ENCODE measurements at places on chromosomes 6 and 20.

GRCh38 chr6:107217248-107217647 is 101.9 kb upstream of the BEND3 start:
- DNase-seq: no peak

DNA sequence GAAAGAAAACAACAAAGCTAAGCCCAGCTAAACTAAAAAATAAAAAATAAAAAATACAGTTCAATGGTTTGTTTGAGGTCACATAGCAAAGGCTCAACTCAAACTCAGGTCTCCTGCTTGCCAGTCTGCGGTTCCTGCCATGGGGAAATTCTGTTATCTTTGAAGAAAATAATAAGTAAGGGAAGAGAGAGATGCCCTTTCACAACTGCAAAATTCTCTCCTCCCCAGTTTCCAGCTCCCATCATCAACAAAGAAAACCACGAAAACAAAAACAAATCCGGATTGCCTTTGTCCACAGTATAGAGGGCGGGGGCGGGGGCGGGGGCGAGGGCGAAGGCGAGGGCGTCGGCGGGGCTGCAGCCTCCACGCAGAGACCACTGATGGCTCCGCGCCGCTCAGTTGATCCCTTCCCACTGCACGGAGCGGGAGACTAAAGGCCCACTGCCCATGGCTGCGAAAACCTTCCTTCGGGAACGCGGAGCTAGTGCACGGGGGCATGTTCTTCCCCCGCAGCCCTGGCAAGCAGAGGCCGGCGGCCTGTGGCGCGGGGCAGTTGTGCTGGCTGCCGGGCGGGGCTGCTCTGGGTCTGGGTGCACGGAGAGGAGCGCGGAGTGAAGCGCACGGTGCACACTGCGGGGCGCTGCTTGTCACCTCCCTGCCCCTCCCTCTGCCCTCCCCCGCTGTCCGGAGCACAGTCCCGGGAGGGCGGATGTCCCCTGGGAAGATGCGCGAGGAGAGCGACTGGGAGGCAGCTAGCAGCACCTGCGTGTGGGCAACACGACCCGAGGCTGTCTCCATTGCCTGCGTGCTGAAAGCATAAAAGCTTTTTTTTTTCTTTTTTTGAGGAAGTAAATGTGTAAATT is 54.1 kb upstream of the TPD52L1 start:
- peak; percentile 52 for DNase-seq

DNA sequence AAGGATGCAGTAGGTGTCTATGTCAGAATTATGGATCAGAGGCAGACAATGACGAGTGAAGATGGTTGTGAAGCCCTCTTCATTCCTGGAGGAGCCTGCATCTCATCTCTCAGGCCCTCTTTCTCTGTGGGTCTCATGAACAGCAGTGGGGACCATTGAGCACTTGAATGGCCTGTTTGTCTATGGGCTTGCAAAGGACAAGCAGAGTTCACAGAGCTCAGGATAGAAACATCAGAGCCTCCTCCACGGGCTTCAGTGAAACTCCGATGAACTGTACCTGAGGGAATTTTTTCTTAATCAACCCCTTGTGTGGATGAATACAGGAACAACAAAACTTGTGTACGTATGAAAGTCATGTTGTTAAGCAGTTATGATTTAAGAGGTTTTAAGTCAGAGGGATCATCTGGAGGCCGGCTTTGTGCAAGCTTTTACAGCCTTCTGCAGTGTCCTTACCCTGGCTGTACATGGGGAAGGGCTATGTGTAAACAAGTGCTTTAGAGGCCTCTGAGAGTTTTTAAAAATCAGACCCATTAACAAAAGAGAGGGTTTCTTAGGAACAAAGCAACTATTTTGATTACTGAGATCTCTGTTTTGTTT is 29.7 kb upstream of the PI16 start:
- no peak for DNase-seq

GRCh38 chr20:43189554-43190331 is at the start of gene PTPRT:
PTPRT (minus strand) TSS chr20:43189906; CDS start chr20:43189733, 173 bp downstream.
- no peak for DNase-seq

- peak; percentile 100 for DNase-seq
Observed at GRCh38 chr6:162964488-162965140, 236.8 kb downstream of the PACRG start.

DNA sequence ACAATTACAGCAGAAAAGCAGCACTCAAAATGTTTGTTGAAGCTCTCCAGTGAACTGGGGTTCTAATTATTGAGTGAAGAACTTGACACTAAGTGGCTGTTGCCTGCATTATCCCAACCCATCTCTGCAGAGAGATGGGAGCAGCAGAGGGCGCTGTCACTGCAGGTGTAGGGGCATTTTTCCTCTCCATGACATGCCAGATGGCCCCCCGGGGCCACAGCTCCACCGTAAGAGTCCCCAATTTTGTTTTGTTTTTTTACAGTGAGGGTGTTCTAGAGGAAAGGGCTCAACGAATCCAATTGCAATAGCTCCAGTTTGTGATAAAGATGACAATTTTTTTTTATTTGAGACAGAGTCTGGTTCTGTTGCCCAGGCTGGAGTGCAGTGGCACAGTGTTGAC is 1.9 kb upstream of the FUCA2 start:
- no peak for DNase-seq

DNA sequence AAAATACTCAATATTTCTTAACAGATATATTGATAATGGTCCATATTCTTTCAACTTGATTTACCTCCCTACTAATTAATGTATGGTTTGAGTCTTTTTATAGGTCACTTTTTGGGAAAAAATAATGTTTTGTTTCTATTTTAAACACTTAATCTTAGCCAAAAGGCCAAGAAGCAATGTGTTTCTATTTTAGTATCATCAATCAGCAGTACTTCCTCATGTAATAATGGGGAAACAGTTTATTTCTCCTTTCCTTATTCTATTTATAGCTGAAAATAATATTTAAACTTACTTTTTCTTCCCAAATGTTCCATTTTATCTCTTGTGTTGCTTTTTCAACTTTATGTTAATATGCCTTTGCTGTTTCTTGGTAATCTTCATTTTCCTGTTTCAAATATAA is 295.1 kb downstream of the ALDH8A1 start:
- no peak for DNase-seq

DNA sequence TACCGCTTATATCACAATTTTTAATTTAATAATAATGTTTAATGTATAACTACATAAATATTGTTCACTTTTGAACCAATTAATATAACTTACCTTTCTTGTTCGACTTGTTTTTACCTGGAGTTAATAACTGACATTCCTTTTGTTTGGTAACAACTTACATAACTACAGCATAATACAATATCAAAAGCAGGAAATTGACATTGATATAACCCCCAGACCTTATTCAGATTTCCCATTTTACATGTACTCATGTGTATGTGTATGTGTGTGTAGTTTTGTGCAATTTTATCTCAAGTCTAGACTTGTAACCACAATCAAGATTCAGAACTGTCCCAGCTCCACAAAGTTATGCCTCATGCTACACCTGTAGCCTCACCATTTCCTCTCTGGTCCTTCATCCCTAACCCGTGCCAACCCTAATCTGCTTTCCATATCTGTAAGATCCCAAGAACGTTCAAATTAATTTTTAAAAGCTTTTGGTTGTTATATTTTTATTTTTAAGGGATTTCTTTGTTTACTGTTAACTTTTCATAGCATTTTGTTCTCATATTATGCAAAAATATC is 190.6 kb downstream of the MANEA start:
- no peak for DNase-seq

- peak; percentile 99 for DNase-seq
Observed at GRCh38 chr6:142802124-142802523, 142.9 kb downstream of the HIVEP2 start.

DNA sequence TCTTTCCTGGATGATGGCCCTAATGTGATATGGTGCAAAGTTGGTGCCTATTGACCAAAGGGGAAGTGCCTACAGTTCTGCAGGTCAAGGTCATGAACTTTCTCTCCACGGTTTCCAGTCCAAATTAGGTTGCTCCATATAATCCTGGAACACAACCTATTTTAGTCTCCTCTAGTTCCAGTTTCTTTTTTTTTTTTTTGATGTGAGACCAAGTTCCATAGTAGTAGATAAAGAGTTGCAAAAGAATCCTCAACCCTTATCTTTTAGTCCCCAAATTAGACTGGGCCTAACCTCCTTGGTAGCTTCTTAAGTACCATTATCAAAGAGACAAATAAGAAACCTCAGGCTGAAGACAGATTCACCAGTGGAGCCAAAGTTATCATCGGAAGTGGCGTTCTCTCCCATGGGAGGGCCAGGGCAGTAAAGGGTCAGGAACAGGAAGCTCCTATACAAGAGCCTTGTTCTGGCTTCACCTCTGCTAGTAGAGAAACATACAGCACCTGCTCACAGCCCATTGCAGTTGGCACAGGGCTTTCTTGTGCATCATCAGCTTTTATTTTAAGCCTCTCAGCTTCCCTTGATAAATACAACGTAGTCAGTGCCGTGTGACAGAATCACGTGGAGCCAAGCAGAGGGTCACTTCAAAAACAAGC is 132.2 kb upstream of the RREB1 start:
- no peak for DNase-seq

GRCh38 chr20:41370176-41370575 is 3.6 kb upstream of the EMILIN3 start:
- DNase-seq: no peak

- DNase-seq: no peak
Observed at GRCh38 chr6:104521176-104521575, 338.5 kb downstream of the HACE1 start.

- DNase-seq: peak; percentile 57
Observed at GRCh38 chr6:11711003-11711983, 67.3 kb downstream of the ADTRP start.

DNA sequence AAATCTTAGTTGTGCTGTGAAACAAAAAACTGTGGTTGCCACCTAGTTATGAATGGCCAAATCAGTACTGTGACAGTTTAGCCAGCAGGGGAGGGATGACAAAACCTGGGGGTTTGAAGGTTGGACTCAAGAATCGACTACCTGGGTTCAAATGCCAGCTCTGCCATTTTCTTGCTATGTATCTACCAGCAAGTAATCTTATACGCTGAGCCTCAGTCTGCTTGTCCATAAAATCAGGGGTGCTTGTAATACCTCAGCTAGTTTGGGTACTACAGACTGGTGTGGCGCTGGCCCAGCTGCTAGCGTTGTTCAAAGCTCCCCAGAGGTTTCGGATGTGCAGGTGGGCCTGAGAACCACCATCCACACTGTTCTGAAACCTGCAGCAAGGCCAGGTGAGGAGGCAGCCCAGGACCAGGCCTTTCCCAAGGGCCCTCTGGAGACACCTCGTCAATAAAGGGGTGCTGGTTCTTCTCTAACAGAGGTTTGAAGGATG is 40.4 kb downstream of the TRAM2 start:
- no peak for DNase-seq

GRCh38 chr6:41561931-41562911 is 16.0 kb downstream of the FOXP4 start:
- no peak for DNase-seq

GRCh38 chr6:80638213-80639055 is 532.0 kb downstream of the BCKDHB start:
- DNase-seq: peak; percentile 95

GRCh38 chr6:108565091-108565766 is 4.5 kb downstream of the FOXO3 start:
- no peak for DNase-seq

GRCh38 chr20:37516811-37517750 is 4.0 kb upstream of the NNAT start:
- DNase-seq: peak; percentile 93

DNA sequence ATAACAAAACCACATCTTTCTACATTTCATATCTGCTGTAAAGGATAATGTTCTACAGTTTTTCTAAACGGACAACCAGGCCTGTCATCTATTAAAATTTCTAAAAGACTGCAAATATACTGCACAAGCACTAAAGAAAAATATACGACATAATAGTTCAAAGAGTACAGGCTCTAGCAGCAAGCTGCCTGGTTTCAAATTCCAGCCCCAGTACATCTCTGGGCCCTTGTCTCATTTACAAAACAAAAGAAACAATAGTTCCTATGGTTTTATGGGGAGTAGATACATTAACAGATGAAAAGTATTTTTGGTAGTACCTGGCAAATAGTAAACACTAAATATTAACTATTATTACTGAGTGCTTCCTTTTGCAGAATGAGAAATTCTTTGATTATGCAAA is 24.1 kb downstream of the DEK start:
- no peak for DNase-seq

DNA sequence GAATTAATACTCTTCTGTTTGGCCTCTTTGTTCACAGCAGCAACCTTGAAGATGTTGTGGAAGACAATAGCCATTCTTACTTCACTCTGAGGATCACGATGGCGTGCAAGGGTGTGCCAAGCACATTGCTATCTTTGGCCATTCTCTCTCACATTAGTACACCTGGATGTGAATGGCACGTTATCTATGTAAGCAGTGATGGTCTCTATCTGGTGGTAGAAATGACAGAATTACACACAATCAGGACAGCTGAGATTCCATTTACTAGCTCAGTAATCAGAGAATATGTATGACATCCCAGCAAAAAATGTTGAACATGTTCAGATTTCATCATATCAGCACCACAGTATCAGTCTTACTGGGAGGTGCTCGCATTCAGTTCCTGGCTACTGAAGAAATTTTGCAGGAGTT is 116.2 kb downstream of the LCA5 start:
- DNase-seq: peak; percentile 41

GRCh38 chr6:52164319-52165094 is 21.7 kb upstream of the IL17A start:
- DNase-seq: no peak

- no peak for DNase-seq
Observed at GRCh38 chr6:112307707-112308106, 39.4 kb upstream of the RFPL4B start.

DNA sequence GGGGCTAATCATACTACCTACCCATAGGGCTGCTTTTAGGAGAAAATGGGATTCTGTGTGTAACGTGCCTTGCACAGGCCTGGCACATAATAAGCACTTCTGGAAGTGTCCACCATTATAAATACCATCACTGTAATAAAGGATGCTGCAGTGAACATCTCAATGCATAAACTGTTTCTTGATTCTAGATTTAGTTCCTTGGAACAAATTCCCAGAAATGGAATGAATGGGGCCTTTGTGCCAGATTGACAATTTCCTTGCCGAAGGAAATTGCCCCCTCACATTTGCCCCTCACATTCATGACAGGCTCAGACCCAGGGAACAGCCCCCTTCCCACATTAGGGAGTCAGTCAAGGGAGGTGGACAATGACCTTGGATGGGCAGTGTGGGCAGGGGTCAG is 29.2 kb downstream of the BPIFB4 start:
- no peak for DNase-seq

DNA sequence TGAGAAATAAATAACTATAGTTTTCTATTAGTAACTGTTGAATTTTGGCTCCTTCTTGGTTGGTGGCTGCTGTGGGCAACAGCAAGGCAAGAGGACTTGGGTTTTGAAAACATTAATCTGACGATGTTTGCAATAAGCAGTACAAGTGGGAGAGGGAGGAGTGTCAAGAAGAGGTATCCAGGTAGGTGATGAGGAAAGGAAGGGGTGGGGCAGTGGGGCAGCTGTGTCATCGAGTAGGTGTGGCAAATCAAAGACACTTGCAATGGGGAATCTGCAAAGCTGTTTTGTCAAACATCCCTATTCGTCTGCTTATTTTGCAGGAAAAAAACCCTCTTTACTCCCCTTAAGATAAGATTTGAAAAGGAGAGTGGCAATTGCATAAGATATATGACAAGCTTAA is 171.9 kb upstream of the MAP3K7 start:
- DNase-seq: no peak

- DNase-seq: peak; percentile 28
Observed at GRCh38 chr6:146891615-146892265, 293.0 kb downstream of the ADGB start.
